ENCODE measurements at places on chromosomes 12 and 14.

DNA sequence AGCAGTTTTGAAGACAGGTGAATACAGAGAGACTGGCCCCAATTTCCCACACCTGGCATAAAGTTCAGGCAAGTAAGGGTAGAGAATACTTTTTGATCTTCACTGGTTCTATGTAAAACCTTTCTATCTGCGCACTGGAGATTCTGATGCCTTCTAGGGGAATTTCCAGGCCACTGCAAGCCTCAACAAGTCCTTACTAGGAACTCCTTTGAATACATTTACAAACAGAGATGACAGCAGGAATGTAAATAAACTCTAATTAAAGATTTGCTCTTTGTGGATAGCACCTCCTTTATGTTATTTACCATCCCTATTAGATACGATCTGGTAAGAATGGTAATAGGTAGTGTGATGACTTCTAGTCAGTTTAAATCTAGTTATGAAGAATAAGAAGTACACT, 69.2 kb downstream of the NTN4 start:
- DNase-seq = no peak

DNA sequence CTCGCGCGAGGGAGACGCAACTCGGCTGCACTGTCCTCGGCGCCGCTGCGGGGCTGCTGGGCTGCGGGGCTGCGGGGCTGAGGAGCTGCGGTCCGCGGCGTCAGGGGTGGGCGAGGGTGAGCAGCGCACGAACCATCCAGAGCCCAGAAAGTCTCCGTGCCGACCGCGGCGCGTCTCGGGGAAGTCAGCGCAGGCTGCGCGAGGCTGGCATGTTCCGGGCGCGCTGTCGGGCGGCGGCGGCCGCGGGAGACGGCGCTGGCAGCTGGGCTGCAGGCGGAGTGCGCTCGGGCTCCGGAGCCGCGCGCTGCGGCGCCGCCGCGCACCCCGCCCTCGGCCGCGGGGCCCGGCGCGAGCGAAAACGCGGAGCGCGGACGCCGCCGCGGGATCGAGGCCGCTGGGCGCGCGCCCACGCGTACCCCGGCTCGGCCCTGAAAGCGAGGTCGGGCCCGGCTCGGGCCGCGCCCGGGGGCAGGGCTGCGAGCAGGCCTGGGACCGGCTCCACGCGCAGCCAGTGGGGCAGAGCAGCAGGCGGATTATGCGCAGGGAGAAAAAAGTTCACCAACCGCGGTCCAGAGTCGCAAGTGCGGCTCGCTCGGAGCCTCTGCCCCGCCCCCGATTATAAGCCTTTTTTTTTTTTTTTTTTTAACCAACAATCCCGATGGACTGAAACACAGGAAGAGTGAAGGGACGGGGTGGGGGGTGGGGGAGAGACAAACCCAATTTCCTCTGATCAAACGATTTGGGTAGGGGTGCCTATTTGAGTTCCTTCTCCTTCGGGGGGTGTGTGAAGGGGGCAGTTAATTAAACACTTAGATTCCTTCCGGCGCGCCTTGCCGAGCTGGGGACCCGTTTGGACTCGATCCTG, at the start of gene PRICKLE1:
PRICKLE1 (minus strand) TSS at position 282 of the 865 bp plus-strand sequence. CDS start 117,230 bp downstream, outside the sequence.
- DNase-seq = no peak

DNA sequence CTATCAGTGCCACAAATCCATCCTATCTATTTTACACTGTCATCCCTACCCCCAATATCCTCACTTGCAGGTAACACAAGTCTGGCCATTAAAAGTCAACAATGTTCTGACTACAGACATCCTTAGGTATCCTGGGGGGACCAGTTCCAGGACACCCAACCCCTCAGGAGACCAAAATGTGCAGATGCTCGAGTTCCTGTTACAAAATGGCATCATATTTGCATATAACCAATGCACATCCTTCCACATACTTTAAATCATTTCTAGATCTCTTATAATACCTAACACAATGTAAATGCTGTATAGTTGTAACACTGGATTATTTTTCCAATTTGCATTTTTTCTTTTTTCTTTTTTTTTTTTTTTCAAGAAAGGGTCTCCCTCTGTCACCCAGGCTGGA, 6.9 kb downstream of the SYCP3 start:
- DNase-seq = no peak

GRCh38 chr14:64234877-64235651, 59.1 kb downstream of the ESR2 start:
- DNase-seq = no peak

DNA sequence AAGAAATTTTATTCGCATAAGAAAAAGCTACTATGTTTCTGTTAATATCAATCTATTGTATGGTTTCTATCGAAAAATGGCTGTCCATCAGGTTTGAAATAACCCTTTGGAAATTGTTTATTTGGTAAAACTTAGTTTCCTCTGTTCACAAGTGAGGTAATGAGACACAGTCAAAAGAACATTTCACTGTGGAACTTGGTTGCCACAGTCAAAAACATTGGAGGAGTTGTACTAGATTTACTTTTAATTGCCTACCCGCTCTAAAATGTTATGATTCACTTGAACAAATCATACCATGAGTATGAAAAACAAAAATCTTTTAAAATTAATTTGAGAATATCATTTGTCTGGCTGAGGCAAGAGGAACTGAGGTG, 46.5 kb downstream of the ITPR2 start:
- DNase-seq = no peak
